Adrenal gland (tissue), 19 donors: ENCODE measurements at places on chromosomes 1 and 21. TPM values are rescaled to one million over a fixed set of nuclear protein-coding genes. Genes with fewer than 3 reads are reported as not detected.

The OR14K1 gene
- total RNA-seq = not detected

The NFIA gene
- total RNA-seq = 83.2 TPM

The ADORA1 gene
- 0.14 TPM for total RNA-seq

The TMEM61 gene
- 10.5 TPM for total RNA-seq

The NBL1 gene
- 12.8 TPM for total RNA-seq

The POU2F1 gene
- total RNA-seq = 14.3 TPM

The LCE1C gene
- total RNA-seq = not detected

The SLC6A9 gene
- 20.5 TPM for total RNA-seq

The CELA2A gene
- total RNA-seq = 35.1 TPM

The MIB2 gene
- 158 TPM for total RNA-seq

The PDPN gene
- total RNA-seq = 10.7 TPM

- H3K4me3 ChIP-seq = no peak overlapping the region
- no peaks in the 10 kb centered on the region for H3K4me1 ChIP-seq
- no peaks in the 10 kb centered on the region for H3K36me3 ChIP-seq
- H3K27ac ChIP-seq = no peak overlapping the region
- no peak for DNase-seq
Measured at GRCh38 chr1:45769261-45769932, 18.9 kb upstream of the IPP start.

- no peaks in the 10 kb centered on the region for H3K36me3 ChIP-seq
- no peak overlapping the region for H3K4me3 ChIP-seq
- H3K27ac ChIP-seq = no peak overlapping the region
- H3K27me3 ChIP-seq = no peaks in the 10 kb centered on the region
Measured at GRCh38 chr21:34845521-34846451, 177.0 kb downstream of the CLIC6 start.

GRCh38 chr1:150178548-150178947, 28.8 kb downstream of the PLEKHO1 start:
- no peaks in the 10 kb centered on the region for H3K36me3 ChIP-seq
- H3K4me1 ChIP-seq = no peaks in the 10 kb centered on the region
- DNase-seq = no peak
- no peaks in the 10 kb centered on the region for H3K27me3 ChIP-seq
- H3K4me3 ChIP-seq = no peak overlapping the region

DNA sequence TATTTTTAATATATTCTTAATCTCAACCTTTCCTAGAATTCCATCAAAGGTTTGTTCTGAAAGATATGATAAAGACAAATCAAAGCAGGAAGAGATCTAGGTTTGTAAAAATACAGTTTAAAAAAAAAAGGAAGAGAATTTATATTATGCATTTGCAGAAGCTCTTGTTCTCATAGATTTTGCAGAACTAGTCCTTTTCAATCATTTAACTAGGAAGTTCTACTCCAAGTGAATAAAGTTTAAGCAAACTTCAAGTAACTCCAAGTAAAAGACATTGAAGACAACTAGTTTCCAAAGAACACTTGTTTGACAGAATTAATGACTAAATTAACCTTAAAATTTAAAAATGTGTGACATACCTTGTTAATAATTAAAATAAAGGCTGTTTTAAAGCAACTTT, 55.9 kb downstream of the HNRNPR start:
- no peak overlapping the region for H3K27ac ChIP-seq
- no peaks in the 10 kb centered on the region for H3K27me3 ChIP-seq
- peaks cover 17% of the 10 kb centered on the region for H3K4me1 ChIP-seq
- DNase-seq = no peak
- no peaks in the 10 kb centered on the region for H3K36me3 ChIP-seq
- H3K4me3 ChIP-seq = no peak overlapping the region

- DNase-seq = peak; percentile 54
- peaks cover 8% of the 10 kb centered on the region for H3K4me1 ChIP-seq
- H3K36me3 ChIP-seq = no peaks in the 10 kb centered on the region
- no peak overlapping the region for H3K27ac ChIP-seq
- no peaks in the 10 kb centered on the region for H3K27me3 ChIP-seq
Measured at GRCh38 chr1:26015358-26015757, 6.2 kb upstream of the EXTL1 start.

- H3K4me1 ChIP-seq = no peaks in the 10 kb centered on the region
- H3K36me3 ChIP-seq = no peaks in the 10 kb centered on the region
- DNase-seq = no peak
- H3K27me3 ChIP-seq = no peaks in the 10 kb centered on the region
- H3K4me3 ChIP-seq = no peak overlapping the region
- no peak overlapping the region for H3K27ac ChIP-seq
Measured at GRCh38 chr1:25664357-25665199, 48.0 kb downstream of the MAN1C1 start.

DNA sequence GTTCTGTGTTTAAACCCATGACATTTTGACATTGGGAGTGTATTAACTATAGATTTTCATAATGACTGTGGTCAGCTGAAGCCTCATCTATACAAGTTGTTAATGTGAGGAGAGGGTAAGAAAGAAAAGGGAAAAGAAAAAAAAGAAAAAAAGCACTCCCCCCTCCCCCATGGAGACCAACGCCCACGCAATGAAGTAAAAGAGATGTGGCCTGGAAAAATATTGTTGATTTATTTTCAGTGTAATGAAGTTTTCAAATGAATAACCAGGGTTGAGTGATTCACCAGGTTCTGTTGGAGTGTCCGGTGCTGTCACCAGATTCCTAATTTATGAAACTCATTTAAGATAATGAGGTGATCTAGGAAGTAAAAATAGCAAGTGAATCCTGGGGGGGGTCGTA, 4.7 kb downstream of the RNF220 start:
- H3K4me1 ChIP-seq = peaks cover 25% of the 10 kb centered on the region
- H3K4me3 ChIP-seq = no peak overlapping the region

DNA sequence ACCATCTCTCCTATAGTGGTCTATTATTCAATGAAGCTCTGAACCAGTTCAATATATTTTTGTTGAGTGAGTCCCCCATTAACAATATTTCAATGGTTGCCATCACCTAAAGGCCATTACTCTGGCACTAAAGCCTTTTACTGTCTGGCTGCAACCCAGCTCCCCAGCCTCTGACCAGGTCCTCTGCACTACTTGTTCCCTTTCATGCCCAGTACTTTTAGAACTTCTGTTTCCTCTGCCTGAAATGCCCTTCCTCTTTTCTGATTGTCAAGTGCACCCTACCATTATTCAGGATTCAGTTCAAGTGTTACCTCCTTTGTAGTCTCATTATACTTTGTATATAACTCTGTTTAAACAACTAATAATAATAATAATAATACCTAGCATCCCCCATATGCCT, 30.4 kb upstream of the ZFYVE9 start:
- H3K4me3 ChIP-seq = no peak overlapping the region
- H3K36me3 ChIP-seq = no peaks in the 10 kb centered on the region
- no peaks in the 10 kb centered on the region for H3K27me3 ChIP-seq
- no peak for DNase-seq

GRCh38 chr1:231419147-231419546, 2.9 kb downstream of the EGLN1 start:
- H3K27ac ChIP-seq = no peak overlapping the region
- DNase-seq = no peak
- no peak overlapping the region for H3K4me3 ChIP-seq
- no peaks in the 10 kb centered on the region for H3K36me3 ChIP-seq

GRCh38 chr1:46062651-46063319, 69.6 kb downstream of the PIK3R3 start:
- H3K27ac ChIP-seq = no peak overlapping the region
- H3K4me1 ChIP-seq = no peaks in the 10 kb centered on the region
- no peaks in the 10 kb centered on the region for H3K36me3 ChIP-seq
- H3K27me3 ChIP-seq = no peaks in the 10 kb centered on the region

- H3K36me3 ChIP-seq = no peaks in the 10 kb centered on the region
- peak; percentile 81 for DNase-seq
- no peak overlapping the region for H3K27ac ChIP-seq
- H3K4me3 ChIP-seq = no peak overlapping the region
- H3K27me3 ChIP-seq = no peaks in the 10 kb centered on the region
Measured at GRCh38 chr1:11078631-11079030, 18.8 kb upstream of the SRM start.

- no peaks in the 10 kb centered on the region for H3K36me3 ChIP-seq
- H3K27ac ChIP-seq = peak overlapping the region; percentile 99
- DNase-seq = no peak
- peak overlapping the region; percentile 20 for H3K4me3 ChIP-seq
- H3K4me1 ChIP-seq = peaks cover 24% of the 10 kb centered on the region
Measured at GRCh38 chr1:77976433-77977076, 2.3 kb downstream of the FUBP1 start.

GRCh38 chr1:66207484-66207883, 326.5 kb upstream of the SGIP1 start:
- no peak overlapping the region for H3K27ac ChIP-seq
- H3K4me3 ChIP-seq = no peak overlapping the region
- DNase-seq = no peak
- H3K4me1 ChIP-seq = no peaks in the 10 kb centered on the region
- no peaks in the 10 kb centered on the region for H3K27me3 ChIP-seq

GRCh38 chr1:8742022-8742924, 75.2 kb downstream of the RERE start:
- no peak overlapping the region for H3K4me3 ChIP-seq
- H3K27ac ChIP-seq = no peak overlapping the region
- no peak for DNase-seq
- H3K27me3 ChIP-seq = no peaks in the 10 kb centered on the region
- H3K4me1 ChIP-seq = peaks cover 10% of the 10 kb centered on the region

- no peak overlapping the region for H3K4me3 ChIP-seq
- no peaks in the 10 kb centered on the region for H3K36me3 ChIP-seq
- H3K27ac ChIP-seq = no peak overlapping the region
- H3K27me3 ChIP-seq = no peaks in the 10 kb centered on the region
Measured at GRCh38 chr1:13813398-13814012, 113.5 kb downstream of the PRDM2 start.

- no peaks in the 10 kb centered on the region for H3K27me3 ChIP-seq
- H3K36me3 ChIP-seq = peaks cover 20% of the 10 kb centered on the region
- H3K4me1 ChIP-seq = no peaks in the 10 kb centered on the region
- no peak for DNase-seq
Measured at GRCh38 chr1:45621501-45621836, 2.4 kb downstream of the CCDC17 start.

DNA sequence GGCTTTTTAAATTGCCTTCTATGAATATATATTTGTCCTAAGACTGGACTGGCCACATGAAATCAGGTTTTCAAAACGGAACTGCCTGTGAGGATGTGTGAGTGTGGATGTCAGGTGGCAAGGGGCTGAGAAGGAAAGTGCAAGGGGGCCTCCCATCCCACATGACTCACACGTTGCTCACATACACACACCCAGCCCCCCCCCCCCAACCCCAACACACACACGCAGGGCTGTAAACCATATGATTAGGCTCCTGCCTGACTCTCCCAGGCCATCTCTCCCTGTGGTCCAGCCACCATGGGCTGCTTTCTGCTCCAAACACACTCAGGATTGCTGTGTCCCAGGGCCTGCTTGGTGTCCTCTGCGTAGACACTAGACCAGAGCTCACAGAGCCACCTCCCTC, 22.4 kb downstream of the DEGS1 start:
- no peak overlapping the region for H3K4me3 ChIP-seq
- no peaks in the 10 kb centered on the region for H3K36me3 ChIP-seq
- peaks cover 18% of the 10 kb centered on the region for H3K4me1 ChIP-seq
- peak overlapping the region; percentile 8 for H3K27ac ChIP-seq
- DNase-seq = no peak

DNA sequence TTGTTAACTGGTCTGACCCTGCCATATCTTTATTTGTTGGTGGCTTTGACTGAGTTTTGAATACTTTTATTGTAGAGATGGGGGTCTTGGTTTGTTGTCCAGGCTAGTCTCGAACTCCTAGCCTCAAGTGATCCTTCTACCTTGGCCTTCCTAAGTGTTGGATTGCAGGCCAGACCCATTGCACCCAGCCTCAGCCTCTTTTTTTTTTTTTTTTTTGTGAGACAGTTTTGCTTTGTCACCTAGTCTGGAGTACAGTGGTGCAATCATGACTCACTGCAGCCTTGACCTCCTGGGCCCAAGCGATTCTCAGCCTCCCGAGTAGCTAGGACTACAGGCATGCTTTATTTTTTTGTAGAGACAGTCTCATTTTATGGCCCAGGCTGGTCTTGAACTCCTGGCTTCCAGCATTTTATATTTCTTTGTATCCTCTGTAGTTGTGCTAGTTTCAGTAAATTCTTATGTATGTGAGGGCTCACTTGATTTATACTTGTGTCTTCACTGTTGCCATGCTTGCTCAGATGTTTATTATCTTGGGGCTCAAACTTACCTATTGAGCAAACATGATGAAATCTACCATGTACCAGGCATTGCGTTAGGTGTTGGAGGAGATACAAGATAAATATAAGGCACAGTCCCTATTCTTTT, 24.1 kb downstream of the THRAP3 start:
- no peaks in the 10 kb centered on the region for H3K36me3 ChIP-seq
- peaks cover 36% of the 10 kb centered on the region for H3K4me1 ChIP-seq
- no peaks in the 10 kb centered on the region for H3K27me3 ChIP-seq
- H3K27ac ChIP-seq = peak overlapping the region; percentile 68
- peak; percentile 89 for DNase-seq

GRCh38 chr1:208275083-208275482, 30.9 kb upstream of the PLXNA2 start:
- no peak overlapping the region for H3K27ac ChIP-seq
- DNase-seq = no peak

DNA sequence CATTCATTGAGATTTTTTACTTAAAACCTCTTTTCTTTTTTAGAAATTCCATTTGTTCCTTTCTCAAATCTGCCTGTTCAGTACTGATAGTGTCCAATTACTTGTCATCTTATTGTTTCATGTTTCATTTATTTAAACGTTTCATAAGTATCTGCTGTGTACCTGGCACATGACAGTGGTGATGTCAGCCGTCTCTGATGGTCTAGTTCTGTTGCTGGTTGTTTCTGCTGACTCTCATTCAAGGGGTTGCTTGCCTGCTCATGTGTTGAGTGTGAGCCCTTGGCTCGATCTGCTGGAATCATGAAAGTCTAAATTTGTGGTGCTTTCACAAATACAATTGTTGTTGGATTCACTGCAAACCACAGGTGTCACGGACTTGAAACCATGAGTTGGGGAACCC, 25.5 kb upstream of the C2CD2 start:
- H3K4me3 ChIP-seq = no peak overlapping the region
- no peaks in the 10 kb centered on the region for H3K36me3 ChIP-seq
- H3K27ac ChIP-seq = no peak overlapping the region
- H3K4me1 ChIP-seq = no peaks in the 10 kb centered on the region
- H3K27me3 ChIP-seq = no peaks in the 10 kb centered on the region

DNA sequence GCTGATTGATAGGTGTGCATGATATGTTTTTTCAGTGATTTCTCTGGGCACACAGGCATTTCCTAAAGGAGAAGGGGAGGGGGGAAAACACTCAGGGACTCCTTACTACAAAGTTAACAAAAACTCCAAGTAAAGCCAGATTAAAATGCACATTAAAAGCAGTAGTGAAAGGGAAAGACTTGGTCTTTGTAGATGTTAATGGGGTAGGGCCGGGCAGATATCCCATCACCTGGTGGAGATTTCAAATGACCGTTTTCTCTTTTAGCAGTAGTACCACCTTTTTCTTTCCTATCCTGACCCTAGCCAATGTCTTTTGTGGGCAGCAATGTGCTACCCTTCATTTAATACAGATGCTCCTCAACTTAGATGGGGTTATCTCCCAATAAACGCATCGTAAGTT, 32.5 kb downstream of the RTCA start:
- no peak for DNase-seq
- H3K27ac ChIP-seq = no peak overlapping the region
- H3K4me3 ChIP-seq = no peak overlapping the region
- no peaks in the 10 kb centered on the region for H3K27me3 ChIP-seq
- no peaks in the 10 kb centered on the region for H3K36me3 ChIP-seq

GRCh38 chr1:41487126-41488039, 2.9 kb upstream of the EDN2 start:
- H3K27me3 ChIP-seq = no peaks in the 10 kb centered on the region
- no peak overlapping the region for H3K4me3 ChIP-seq
- no peaks in the 10 kb centered on the region for H3K36me3 ChIP-seq
- DNase-seq = no peak
- no peak overlapping the region for H3K27ac ChIP-seq

- no peaks in the 10 kb centered on the region for H3K4me1 ChIP-seq
- no peak overlapping the region for H3K4me3 ChIP-seq
- peak; percentile 84 for DNase-seq
- H3K27ac ChIP-seq = no peak overlapping the region
- no peaks in the 10 kb centered on the region for H3K36me3 ChIP-seq
Measured at GRCh38 chr1:226814751-226815537, 55.5 kb upstream of the PSEN2 start.
